ENCODE measurements at places on chromosomes 3 and 15.
A peak's percentile ranks its signal among the peaks of the same experiment; 100 is the strongest.

- DNase-seq, result no peak
Observed at GRCh38 chr15:39232512-39232911, 348.4 kb upstream of the THBS1 start.

DNA sequence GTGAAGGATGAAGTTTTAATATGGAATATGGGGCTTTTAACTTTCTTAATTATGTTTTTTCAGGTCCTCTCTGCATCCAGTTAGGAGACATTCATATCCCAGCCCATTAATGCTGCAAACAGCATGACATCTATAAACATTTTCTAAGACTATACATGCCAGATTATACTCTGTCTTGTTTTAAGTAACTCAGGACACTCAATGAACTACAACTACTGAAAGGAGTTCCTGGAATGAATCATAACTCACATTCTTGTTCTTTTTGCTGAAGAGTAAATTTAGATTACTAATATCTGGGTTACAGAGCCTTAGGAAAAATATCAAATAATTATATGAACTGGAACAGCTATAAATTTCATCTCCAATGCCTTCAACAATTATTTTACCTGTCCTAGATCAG lies 167.4 kb downstream of the STAG1 start:
- no peak for DNase-seq

DNA sequence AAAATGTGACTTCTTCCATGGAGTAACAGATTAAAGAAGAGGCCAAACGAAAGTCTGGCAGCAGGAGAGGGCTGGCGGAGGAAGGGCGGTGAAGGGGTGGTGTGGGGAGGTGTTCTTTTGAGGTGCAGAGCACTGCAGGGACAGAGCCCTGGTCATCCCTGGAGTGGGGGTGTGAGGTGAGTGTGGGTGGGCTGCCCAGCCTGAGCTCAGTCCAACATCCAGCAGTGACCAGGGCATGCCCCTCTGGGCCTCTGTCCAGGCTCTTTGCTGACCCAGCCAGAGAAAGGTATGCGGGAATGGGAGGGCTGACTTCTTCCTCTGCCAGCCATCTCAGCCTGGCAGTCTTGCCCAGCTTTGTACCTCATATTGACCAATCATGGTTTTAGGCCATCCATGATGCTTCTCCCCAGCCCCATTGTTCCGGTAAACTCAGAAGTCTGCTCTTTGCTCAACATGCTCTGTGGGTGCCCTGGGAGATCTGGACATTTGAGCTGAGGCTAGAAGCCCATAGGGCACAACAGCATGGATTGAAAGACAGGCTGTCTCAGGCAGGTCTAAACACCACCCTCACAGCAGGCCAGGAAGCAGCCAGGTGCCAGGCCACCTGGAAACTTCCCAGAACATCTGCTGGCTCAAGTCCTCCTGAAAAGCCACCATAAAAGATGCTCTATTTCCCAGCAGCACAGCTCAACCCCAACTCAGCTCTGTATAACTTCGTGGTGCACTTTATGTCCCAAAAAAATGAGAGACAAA lies 25.9 kb upstream of the CXCR6 start:
- no peak for DNase-seq

DNA sequence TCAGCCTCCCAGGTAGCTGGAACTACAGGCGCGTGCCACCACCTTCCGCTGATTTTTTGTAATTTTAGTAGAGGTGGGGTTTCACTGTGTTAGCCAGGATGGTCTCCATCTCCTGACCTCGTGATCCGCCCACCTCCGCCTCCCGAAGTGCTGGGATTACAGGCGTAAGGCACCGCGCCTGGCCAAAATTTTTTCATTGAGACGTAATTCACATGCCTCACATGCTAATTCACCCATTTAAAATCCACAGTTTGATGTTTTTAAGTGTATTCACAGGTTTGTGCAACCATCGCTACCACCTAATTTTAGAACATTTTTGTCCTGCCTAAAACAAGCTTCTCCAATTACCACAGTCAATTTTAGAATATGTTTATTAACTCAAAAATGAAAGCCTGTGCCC lies 37.1 kb downstream of the SELENOT start:
- no peak for DNase-seq

DNA sequence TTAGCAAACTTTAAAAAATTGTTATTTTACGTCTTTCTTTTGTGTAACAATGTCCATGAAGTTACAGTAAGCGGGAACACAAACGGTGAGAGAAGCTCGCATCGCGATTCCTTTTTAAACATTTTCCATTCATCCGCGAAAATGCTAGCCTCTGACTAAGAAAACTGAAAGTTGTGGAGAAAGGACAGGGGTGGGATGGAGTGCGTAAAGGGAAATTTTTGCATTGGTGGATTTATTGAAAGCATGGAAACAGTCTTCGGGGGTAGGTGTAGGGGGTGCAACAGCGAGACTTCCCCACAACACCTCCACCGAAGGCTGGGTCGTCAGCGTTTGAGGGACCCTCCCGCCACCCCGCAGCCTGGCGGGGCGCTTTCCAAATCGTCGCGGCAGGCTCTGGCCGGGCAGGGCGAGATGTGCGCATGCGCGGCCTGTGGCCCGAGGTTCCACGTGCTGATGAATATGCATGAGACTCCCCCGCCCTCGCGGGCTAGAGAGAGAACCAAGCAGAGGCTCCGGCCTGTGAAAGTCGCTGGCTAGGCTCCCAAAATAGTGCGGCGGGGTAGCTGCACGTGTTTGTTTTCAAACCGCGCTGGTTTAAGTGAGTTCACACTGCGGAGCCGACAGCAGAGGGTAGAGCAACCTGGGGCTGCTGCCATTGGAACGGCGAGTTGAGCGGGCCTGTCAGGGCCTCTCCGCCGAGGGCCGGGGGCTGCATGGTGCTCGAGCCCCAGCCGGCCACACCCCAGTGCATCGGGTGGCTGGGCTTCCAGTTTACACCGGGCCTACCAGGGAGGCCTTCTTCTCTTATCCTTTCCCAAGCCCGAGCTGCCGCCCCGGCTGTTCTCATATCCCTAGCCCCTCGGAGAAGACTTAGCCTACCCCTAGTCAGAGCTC lies 9.9 kb downstream of the ZIC1 start:
- DNase-seq, result peak; percentile 81

GRCh38 chr15:75174729-75175128 lies 27.0 kb upstream of the C15orf39 start:
- no peak for DNase-seq

DNA sequence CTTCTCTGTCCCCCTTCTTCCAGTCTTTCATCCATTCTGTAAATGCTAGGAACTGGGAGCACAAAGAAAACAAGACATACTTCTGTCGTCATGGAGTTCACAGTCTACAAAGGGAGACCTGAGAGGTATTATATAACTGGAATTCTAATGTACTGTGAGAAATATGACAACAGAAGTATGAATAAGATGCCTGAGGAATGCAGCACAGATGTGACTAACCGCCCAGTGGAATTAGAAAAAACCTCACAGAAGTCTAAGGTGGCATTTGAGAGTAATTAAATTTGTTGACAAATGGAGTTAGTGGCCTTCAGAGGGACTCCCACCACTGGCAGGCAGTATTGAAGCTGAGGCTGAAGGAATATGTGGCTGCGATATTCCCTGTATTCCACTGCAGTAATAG lies 168.5 kb upstream of the FAM3D start:
- no peak for DNase-seq

GRCh38 chr3:172586436-172586835 lies 63.2 kb upstream of the TNFSF10 start:
- no peak for DNase-seq

DNA sequence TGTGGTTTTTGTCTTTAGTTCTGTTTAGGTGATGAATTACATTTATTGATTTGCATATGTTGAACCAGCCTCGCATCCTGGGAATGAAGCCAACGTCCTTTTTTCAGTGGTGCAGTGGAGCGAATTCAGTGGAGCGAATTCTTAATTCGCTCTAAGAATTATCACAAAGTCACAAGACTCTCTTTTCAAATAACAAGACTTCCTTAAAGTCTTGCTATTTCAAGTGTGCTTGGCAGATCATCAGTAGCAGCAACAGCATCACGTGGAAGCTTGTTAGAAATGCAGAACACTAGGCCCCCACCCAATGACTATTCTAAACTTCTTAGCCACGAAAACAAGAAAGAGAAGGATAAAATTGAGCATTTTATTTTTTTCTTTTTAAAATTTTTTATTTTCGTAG lies 58.1 kb upstream of the CD200R1L start:
- no peak for DNase-seq

DNA sequence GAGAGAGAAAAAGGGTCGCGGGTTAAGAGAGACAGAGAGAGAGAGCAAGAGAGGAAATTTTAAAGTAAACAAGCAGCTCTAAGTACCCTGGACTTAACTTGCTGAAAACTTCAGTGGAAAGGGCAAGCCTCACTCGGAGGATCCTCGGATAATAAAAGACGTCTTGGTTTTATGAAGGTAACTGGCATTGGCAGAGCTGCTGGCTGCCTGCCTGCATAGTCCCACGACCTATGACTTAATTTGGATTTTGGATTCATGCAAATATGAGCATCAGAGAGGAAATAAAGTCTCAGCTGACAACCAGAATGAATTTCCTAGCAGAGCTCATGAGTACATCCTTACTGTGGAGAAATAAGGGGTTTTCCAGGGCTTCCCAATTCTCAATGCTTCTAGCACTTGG lies 95.1 kb upstream of the PDZRN3 start:
- DNase-seq, result peak; percentile 9

DNA sequence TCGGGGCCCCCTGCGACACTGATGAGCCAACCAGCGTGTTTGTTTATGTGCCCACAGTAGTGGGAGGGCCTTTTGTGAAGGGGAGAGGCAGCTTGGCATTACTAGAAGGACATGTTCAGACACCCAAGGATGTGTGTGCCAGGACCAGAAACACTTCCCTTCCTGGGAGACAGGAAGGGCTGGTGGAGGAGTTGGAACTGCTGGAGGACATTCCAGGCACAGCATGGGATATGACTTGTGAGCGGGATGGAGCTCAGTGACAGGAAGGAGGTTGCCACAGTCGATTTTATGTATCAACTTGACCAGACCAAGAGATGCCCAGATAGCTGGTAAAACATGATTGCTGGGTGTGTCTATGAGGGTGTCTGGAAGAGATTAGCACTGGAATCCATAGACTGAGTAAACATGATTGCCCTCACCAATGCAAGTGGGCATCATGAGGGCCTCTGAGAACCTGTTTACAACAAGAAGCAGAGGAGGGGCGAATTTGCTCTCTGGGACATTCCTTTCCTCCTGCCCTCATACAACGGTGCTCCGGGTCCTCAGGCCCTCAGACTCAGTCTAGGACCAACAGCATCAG lies 106.4 kb upstream of the TLE3 start:
- no peak for DNase-seq

DNA sequence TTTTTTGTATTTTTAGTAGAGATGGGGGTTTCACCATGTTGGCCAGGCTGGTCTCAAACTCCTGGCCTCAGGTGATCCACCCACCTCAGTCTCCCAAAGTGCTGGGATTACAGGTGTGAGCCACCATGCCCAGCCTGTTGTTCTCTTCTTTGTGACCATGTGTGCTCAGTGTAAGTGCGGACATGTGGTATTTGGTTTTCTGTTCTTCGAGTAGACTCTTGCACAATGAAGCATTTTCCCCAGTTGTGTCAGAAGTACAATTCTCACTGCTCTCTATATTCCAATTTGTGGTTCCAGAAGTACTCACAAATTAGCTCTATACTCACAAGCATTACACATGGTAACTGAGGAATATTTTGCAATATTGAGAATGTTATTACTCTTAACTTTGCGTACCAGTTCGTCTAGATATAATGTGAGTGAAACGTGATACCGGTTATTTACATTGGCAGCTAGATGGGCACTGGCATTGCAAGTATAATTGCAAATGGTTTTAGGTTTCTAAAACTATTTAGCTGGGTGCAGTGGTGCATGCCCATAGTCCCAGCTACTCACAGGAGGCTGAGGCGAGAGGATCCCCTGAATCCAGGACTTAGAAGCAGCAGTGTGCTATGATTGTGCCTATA lies 34.2 kb upstream of the MTMR14 start:
- no peak for DNase-seq

DNA sequence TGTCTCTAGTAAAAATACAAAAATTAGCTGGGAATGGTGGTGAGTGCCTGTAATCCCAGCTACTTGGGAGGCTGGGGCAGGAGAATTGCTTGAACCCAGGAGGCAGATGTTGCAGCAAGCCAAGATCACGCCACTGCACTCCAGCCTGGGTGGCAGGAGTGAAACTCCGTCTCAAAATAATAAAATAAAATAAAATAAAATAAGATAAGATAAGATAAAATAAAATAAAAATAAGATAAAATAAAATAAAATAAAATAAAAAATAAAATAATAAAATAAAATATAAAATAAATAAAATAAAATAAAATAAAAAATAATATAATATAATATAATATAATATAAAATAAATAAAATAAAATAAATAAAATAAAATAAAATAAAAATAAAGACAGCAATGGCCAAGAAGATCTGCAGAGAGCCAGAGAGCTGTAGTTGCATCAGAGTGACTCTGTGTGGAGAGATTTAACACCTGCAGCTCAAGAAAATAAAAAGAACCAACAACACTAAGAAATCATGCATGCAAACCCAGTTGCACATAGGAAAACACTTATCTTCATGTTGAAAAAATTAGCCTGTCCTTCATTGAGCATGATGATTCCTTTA lies 25.9 kb downstream of the LIPH start:
- DNase-seq, result no peak

DNA sequence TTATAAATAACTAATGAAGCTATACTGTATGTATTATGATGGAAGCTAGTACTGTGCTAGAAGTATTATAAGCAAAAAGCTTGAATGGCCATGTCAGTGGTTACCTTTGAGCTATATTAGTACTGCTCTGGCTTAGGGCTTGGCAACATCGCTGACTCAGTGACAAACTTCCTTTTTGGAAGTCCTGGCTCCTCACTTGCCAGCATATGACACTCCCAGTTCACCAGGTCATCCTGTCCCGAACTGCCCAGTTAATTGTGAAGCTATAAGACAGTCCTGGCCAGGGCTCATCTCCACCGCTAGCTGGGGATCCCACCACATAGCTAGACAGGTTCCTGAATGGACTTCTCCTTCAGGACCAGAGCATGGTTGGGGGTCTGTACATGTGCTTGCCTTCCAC lies 31.9 kb downstream of the RAB8B start:
- DNase-seq, result no peak

DNA sequence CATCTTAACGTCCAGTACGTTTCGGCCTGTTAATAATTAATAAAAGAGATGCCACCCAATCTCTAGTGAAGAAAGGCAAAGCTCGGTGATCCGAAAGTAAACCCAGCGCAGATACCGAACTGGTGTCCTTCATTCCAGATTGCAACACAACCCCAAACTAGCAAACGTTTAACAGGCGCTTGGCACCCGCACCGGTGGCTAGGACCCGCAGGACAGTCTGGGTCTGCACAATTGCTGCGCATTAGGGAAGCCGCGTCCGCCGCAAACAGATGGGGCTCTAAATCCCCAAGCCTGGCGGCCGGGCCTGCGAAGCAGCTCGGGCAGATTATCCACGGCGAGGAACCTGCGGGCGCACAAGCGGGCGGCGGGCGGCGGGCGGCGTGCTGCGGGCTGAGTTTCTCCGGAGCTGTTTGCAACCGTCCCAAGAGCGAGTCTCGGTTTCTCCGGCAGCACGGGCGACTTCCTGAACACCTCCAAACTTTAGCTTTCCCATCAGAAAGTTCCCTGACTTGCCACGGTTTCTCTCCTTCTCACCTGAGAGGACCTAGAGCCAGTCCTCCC lies 112.1 kb upstream of the ICE2 start:
- no peak for DNase-seq

All from pons (tissue), 1 donor.